ENCODE measurements at places on chromosomes 3 and 15.

DNA sequence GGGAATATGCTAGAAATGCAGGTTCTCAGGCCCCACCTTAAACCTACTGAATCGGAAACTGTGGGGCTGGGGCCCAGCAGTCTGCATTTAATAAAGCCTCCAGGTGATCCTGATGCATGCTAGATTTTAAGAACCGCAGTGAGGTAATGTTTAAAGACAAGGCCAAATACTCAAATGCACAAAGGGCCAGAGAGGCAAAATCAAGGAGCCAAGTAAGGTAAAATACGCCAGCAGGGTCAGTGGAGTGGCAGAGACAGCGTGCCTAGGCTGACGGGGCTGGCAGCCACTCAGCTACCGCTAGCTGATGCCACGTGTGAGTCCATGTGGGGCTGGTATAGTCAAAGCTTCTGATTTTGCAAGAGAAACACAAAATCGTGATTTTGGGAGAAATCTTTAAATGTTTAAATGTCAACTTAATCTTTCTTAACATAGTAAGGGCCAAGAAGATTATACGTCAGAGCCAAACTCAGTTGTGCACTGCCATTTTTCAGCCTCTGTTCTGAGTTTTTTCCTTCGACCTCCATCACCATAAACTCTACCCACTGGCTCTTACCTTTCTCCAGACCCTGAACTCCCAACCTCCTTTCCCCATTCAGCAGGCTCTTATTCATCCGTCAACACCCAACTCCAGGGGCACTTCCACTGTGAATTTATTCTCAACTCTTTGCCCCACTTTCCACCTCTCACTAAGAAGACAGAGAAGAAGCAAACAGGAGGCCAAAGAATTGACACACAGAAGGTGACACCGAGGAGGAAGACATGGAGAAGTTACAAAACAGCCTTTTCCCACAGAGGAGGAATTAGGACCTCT is 136.6 kb upstream of the RAD18 start:
- no peak for DNase-seq

- peak; percentile 29 for DNase-seq
Observed at GRCh38 chr3:159322322-159322939, 520.6 kb downstream of the MFSD1 start.

- DNase-seq = no peak
Observed at GRCh38 chr3:119774444-119774843, 7.5 kb upstream of the NR1I2 start.

DNA sequence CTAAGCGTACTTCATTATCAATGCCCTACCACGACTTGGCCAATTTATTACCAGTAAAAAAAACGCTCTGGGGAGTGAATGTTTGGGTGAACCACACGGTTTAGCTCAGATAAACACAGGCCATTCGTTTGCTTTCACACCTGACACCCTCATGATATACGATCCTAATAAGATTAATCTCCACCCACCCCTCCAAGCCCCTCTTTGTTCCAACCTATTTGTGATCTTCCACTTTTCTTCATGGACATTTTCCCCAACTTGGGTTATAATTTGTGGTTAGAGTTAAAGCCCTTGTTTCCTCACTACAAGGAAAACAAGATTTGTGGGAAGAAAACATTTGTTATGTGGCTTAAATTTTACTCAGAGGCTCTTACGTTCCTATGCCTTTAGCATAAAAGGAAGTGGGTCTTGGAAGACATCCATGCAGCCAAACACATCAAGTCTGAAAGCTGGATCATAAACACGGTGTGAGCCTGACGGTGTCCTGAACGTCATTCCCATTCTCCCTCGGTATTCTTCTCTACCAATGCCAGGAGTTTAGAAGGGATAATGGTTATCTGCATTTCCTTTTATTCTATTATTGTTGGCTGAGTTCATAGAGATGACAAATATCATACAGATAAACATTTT is 518.9 kb downstream of the NR2F2 start:
- no peak for DNase-seq

- DNase-seq = no peak
Observed at GRCh38 chr15:98063871-98064270, 103.4 kb downstream of the ARRDC4 start.

GRCh38 chr15:70795311-70795665 is 31.9 kb upstream of the UACA start:
- peak; percentile 81 for DNase-seq

GRCh38 chr3:167992381-167992780 is 103.3 kb downstream of the GOLIM4 start:
- DNase-seq = no peak

DNA sequence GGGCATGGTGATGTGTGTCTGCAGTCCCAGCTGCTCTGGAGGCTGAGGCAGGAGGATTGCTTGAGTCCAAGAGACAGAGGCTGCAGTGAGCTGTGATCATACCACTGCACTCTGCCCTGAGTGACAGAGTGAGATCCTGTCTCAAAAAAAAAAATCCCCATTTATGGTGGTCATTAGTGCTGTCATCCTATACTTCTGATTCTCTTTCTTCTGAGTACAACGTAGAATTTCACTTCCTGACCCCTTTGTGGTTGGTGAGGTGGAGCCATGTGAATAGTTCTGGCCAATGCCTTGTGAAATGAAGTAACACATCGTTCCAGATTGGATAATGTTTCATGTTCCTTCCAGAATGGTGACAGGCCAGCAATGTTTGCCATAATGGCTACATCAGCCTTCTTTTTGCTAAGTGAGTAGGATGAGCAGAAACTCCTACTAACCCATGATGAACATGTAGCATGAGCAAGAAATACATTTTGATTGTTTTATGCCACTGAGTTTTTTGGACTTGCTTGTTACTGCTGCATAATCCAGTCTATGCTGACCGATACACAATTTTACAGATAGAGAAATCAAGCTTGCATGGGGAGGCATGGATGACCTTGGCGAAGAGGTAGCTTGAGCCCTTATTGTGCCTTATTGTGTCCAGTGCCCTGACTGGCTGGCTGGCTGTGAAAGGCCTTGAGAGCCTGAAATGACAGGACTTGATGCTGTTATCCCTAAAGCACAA is 30.9 kb upstream of the TLE3 start:
- DNase-seq = no peak

GRCh38 chr3:149542375-149543312 is 68.1 kb downstream of the TM4SF4 start:
- DNase-seq = no peak

GRCh38 chr15:47754312-47754711 is 37.0 kb downstream of the SEMA6D start:
- DNase-seq = no peak

DNA sequence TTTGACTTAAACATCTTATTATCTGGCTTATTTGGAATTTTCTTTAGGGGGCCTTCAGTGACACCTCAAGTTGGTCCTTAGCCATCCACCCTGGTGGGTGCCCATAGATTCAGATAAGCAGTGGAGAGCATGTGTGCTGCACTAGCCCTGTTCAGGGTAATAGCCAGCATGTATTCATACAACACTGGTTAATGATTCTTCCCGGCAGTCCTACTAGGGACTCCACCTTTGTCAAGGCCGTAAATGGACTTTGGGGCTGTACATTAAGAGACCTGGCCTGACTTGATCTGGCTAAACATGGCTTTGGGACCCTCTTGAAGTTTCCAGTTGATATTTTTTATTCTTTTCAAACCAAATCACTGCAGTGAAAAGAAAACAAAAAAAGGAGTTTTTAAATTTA is 125.8 kb downstream of the PTPRG start:
- DNase-seq = no peak

- DNase-seq = no peak
Observed at GRCh38 chr15:58087871-58088270, 22.4 kb upstream of the ALDH1A2 start.

GRCh38 chr3:118801899-118802298 is 232.7 kb downstream of the IGSF11 start:
- no peak for DNase-seq

GRCh38 chr3:194979173-194979572 is 291.8 kb downstream of the XXYLT1 start:
- DNase-seq = no peak
